ENCODE measurements at places on chromosomes 13 and 19.

- DNase-seq, result no peak
Measured at GRCh38 chr19:36093687-36094086, 17.3 kb upstream of the OVOL3 start.

DNA sequence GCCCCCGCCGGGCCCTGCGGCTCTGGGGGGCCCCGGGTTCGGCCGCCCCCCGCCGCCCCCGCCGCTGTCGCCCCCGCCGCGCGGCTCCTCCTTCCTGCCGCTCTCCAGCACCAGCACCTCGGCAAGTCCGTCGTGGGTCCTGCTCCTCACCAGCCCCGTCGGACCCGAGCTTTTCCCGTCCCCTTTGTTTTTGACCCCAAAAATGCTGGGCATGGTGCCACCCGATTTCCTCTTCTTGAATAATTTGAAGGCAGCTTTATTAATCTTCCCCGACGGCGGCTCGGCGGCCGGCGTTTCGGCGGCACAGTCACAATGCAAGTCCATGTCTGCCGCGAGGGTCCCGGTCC, 945 bp downstream of the AMER2 start:
- no peak for DNase-seq

DNA sequence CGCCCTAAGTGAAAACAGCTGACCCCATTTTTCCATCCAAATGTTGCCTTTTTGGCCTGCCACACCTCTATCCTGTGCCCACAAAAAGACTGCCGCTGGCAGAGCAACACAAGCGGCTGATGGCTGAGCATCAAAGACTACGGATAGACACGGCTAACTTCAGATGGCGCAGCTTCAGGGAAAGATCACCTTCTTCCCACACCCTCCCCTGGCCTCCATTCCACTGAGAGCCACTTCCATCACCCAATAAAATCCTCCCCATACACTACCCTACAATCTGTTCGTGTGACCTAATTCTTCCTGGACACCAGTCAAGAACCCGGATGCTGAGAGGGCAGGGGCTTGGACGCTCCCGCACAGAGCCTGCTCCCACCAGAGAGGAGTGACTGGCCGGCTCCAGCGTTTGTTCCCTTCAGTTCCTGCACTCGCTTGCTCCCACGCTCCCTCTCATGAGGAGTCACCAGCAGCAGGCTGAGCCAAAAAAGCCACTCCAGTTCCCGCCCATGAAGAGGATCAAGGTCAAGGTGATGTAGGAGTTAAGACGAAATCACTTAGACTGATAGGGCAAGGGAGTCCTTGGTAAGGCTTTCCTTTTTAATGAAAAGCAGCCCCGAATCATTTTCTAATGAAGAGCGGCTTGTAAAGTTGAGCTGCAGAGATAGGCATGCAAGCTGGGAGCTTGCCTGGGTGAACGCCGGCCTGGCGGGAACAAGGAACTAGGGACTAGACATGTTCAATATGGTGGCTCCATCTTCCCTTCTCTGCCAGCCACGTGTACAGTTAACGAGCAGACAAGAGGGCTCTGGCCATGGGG, 35.7 kb downstream of the TSKS start:
- no peak for DNase-seq

DNA sequence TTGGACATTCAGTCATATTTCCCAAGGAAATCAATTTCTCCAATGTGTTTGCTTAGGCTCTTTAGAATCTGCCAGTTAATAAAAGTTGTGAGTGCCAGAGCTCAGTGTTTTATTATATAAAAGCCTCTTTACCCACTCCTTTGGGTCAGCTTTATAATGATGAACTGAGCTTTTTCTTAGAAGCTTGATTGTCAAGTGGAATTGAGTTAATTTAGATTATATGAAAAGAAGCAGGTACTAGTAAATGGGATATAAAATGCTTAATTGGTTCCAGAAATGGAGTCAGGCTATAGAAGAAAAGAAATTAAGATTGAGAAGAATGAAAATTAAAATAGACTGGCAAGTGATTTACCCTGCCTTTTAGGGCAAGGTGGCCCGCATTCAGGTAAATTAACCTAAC, 363.2 kb downstream of the SLITRK6 start:
- DNase-seq, result no peak

DNA sequence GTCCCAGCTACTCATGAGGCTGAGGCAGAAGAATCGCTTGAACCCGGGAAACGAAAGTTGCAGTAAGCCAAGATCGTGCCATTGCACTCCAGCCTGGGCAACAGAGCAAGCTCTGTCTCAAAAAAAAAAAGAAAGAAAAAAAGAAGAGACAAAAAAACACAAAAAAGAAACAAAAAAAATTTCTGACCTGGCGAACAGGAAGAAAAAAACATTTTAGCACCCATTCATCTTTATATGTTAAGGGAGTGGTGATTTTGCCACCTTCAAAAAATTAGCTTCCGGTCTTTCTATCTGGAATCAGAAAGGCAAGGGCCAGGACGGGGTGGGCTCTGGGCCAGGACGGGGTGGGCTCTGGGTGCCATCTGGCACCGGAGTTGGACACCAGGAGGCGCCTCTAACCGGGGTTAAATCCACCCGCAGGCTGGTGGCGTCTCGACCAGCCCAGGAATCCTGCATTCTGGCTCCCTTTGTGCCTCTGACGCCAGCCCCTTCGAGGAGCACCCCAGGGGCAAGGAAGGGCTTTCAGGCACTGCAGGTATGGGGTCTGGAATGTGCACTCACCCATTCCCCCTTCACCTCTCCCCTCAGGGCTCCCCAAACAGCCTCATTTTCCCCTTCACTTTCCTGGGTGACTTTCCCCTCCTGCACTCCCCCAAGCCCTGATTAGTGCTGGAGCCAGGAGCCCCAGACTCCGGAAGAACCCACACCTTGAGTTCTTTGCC, 10.4 kb upstream of the ZSWIM4 start:
- no peak for DNase-seq

DNA sequence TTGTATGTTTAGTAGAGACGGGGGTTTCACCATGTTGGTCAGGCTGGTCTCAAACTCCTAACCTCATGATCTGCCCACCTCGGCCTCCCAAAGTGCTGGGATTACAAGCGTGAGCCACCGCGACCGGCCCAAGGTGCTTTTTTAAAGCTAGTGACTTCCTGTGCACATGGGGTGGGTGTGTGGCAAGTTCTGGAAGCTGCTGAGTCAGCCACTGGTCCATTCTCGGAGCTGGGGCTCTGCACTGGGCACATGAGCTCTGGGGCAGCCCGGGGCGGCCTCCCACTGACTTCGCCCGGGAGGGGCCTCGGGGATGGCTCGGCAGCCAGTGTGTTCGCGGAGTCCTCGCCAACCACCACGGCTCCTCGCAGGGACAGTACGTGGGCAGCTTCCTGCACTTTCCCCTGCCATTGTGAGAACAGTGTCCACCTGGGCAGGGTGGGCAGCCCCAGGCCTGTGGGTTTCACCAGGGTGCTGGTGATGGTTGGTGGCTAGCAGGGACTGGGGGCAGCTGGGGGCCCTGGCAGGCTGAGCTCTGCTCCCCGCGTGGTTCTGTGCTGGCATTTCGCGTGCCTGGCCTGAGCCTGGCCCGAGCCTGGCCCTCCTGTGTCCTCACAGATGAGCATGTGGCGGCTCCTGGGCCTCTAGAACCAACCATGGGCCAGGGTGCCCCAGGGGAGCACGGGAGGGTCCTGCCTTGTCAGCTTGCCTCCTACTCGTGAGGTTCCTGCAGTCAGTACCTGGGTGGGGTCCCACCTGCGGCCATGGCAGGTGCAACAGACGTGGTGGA, 12.2 kb downstream of the CBARP start:
- no peak for DNase-seq

- DNase-seq, result no peak
Measured at GRCh38 chr13:34162544-34162933, 344.6 kb downstream of the RFC3 start.

DNA sequence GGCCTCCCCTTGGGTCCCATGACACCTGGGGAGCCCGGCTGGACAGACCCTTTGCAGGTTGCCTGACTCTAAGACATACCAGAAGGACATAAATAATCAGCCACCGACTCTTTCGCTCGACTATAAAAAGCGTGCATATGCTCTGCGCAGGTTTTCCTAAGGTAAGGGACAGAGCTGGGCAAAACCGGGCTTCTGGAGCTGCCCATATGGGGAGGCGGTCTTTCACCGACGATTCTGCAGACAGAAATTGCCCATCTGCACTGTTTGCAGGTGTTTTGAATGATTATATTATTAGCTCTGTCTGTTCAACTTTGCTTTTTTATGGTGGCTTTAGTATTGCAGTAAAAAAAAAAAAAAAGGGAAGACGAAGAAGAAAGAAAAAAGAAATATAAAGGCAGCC, 347.2 kb downstream of the TSHZ3 start:
- no peak for DNase-seq

- DNase-seq, result no peak
Measured at GRCh38 chr19:14237014-14237941, 31.3 kb upstream of the ADGRL1 start.

GRCh38 chr13:106917024-106917571, 349.2 kb upstream of the ARGLU1 start:
- no peak for DNase-seq

DNA sequence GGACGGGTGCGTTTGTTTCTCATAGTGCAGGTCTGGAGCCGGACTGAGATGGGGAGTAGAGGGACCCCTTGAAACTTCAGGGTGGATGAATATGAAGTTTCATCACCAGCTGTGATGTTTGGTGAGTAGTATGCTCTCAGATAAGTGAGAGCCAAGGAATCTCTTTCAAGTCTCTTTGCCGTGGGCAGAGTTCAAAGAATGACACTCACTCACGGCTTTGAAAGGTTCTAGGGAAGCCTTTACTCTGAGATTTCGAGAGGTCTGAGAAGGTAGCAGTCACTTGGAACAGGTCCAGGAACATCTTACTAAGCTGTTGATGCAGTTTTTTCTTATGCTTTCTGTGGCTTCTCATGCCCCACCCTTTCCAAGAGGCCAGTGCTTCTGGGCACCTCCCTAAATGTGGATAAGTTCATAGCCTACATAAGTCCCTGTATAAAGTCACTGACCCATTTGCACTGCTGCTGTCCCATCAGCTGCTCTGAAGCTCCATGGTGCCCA, at the start of gene IGFL2:
IGFL2 (plus strand) TSS at position 448 of the 498 bp plus-strand sequence; CDS start at position 489, 41 bp downstream.
- DNase-seq, result no peak

GRCh38 chr19:45376045-45376724, 5.8 kb upstream of the ERCC2 start:
- no peak for DNase-seq

GRCh38 chr19:18437491-18438330, at the start of gene ISYNA1:
TSS of gene ISYNA1 (minus strand) at chr19:18438133. CDS start at chr19:18437979, 154 bp downstream.
- no peak for DNase-seq

- no peak for DNase-seq
Measured at GRCh38 chr19:10551698-10552301, 8.1 kb downstream of the ATG4D start.
